ENCODE measurements at places on chromosomes 11 and 22.

- no peak for DNase-seq
Observed at GRCh38 chr11:62402960-62403730, 15.7 kb upstream of the SCGB1A1 start.

DNA sequence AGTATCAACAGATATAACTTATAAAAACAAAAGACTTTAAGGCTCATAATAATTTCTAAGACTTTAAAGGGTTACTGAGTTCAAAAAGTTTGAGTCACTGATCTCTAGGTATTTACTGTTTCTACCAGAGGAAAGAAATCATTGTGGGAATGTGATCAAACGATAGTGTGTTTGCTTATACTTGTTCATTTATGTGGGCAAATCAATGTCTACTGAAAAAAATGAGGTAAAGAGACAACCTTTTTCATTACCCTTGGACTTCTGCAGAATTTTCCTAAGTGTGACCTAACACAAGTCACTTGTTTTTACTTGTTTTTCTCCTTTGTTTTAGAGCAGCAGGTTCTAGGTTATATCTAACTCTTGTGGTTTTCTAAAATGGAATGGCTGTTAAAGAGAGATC, 65.4 kb downstream of the PRR5L start:
- no peak for DNase-seq

DNA sequence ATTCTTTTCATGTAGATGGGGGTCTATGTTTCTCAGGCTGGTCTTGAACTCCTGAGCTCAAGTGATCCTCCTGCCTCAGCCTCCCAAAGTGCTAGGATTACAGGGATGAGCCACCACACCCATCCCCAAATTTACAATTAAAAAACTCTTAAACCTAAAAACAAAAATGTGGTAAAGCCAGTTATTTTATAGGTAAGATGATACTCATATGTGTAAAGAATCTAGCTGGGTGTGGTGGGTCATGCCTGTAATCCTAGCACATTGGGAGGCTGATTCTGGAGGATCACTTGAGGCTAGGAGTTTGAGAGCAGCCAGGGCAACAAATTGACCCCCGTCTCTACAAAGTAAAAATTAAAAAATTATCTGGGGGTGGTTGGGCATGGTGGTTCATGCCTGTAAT, 4.0 kb upstream of the RBM14 start:
- DNase-seq, result no peak

- no peak for DNase-seq
Observed at GRCh38 chr11:100817620-100818019, 130.5 kb downstream of the ARHGAP42 start.

GRCh38 chr11:18720091-18720807, 5.7 kb downstream of the IGSF22 start:
- DNase-seq, result no peak

- no peak for DNase-seq
Observed at GRCh38 chr11:76616676-76617552, 53.6 kb downstream of the LRRC32 start.

- DNase-seq, result no peak
Observed at GRCh38 chr22:37854946-37855345, 5.7 kb downstream of the EIF3L start.

GRCh38 chr22:31292236-31292989, at the start of gene PIK3IP1:
Gene PIK3IP1, minus strand, starts transcription at chr22:31292488. Its CDS starts 144 bp downstream, at chr22:31292344.
- no peak for DNase-seq

All from activated naive CD4-positive, alpha-beta T cell (primary cell).